Cortex of kidney (tissue), 1 donor: ENCODE measurements at places on chromosomes 7 and 10.

GRCh38 chr10:81367132-81367531 is 507.9 kb upstream of the NRG3 start:
- DNase-seq, result no peak

- no peak for DNase-seq
Observed at GRCh38 chr10:36185097-36185496, 543.0 kb upstream of the FZD8 start.

- no peak for DNase-seq
Observed at GRCh38 chr10:78543749-78544362, 510.2 kb downstream of the RPS24 start.

DNA sequence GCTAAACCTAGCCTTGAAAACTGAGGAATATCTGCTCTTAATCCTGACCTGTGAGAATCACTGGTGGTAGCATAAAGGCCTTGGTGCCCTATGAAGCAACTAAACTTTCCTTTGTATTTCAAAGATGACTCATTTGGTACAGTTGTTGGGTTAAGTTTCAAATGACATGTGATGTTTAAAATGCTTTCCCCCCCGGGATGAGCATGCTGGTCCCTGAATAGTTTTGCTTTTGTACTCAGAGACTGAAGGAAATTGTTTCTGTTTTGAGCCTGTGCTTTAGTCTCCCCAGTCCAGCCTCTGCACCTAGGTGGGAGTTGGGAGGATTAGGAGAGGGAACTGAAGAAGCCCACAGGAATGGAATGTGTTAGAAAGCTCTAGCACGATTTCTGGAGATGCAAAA is 258.9 kb upstream of the NPY start:
- DNase-seq, result no peak

- no peak for DNase-seq
Observed at GRCh38 chr7:1811850-1812508, 141.9 kb downstream of the ELFN1 start.

DNA sequence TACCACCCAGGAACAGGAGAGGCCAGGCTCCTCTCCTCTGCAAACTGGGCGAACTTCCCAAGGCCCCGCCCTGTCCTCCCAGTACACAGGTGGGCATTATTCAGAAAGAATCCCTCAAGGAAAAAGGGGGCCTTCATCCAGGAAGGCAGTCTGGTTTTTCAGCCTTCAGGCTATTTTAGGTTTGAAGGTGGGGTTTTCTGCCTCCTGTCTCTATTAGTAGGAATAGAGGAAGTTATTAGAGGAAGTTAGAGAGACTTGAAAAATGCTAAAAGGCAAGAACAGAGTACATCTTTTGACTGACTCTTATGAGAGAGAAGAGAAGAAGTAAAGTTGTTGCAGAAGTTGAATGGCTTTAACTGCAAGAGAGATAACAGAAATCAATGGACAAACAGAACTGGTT is 250.9 kb upstream of the SORCS1 start:
- DNase-seq, result no peak

GRCh38 chr7:44277851-44278250 is 47.5 kb downstream of the CAMK2B start:
- DNase-seq, result no peak

- DNase-seq, result peak; percentile 37
Observed at GRCh38 chr10:97292097-97292861, at the start of gene ARHGAP19. Gene ARHGAP19 (minus strand): TSS chr10:97292637. CDS start chr10:97292627, 10 bp downstream.

- DNase-seq, result no peak
Observed at GRCh38 chr7:18341756-18342155, 153.8 kb upstream of the HDAC9 start.

DNA sequence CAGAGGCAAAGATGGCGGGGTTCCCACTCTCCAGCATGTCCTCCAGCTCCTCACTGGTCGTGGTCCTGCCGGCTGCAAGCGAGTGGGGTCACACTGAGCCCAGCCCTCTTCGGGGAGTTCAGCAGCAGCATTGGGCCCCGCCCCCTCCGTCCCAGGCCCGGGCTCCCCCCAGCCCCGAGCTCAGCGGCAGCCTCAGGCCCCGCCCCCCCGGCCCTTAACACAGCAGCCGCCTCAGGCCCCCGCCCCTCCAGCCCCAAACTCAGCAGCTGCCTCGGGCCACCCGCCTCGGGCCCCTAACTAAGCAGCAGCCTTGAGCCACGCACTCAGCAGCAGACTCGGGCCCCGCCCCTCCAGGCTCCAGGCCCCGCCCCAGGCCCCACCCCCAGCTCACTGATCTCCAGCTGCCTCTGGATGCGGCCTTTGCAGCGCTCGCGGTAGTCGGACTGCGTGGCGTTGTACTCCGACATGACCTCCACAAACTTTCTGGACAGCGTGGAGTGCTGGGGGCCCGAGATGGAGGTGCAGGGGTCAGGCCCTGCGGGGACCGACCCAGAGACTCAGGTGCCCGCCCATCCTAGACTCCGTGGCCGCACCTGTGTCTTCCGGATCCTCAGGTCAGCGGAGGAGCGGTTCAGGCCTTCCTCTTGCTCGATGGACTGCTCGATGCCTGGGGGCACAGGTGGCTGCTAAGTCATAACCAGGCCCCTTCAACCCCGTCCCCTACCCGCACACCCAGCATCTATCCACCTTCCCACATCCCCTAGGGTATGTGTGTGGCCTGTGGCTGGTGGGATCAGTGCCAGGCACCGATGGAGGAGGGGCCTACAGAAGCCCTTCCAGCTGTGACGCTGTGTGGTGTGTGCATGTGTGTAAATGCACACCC is 15.5 kb downstream of the STX1A start:
- no peak for DNase-seq

GRCh38 chr7:70674571-70675010 is 457.4 kb upstream of the GALNT17 start:
- DNase-seq, result no peak

GRCh38 chr10:92849234-92849525 is 860 bp downstream of the EXOC6 start:
- no peak for DNase-seq

DNA sequence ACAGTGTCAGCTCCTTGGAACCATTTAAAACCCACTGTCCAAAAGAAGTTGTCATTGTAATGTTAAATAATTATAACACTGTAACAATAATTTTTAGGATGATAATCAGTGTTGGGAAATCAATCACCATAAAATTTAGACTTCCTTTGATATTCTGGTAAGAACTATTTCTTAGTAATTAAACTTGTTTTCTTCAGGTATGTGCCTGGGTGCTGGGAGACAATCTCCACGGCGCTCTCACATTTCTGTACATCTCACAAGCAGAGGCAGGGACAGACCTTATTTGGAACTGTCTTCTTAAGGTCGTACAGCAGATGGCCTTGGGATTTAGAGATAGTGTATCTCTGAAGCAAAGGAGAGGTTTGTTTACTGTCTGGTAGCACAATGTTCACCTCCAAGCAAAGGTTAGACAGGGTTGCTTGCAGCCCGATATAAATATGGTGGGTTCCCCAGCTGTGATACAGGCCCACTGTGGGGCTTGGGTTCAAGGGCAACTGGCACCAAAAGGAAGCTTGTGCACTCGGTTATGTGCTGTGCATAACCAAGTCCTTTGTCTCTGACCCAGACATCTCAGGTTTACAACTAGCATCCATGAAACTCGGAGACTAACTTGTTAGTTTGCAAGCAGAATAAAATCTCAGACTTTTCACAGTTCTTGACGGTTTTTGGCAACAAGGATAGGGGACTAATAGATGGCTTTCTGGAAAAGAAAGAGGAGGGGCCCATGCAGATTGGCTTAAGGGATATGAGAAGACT is 125.5 kb downstream of the RNF32 start:
- DNase-seq, result no peak

- DNase-seq, result no peak
Observed at GRCh38 chr7:80088705-80089104, 45.9 kb upstream of the GNAI1 start.

DNA sequence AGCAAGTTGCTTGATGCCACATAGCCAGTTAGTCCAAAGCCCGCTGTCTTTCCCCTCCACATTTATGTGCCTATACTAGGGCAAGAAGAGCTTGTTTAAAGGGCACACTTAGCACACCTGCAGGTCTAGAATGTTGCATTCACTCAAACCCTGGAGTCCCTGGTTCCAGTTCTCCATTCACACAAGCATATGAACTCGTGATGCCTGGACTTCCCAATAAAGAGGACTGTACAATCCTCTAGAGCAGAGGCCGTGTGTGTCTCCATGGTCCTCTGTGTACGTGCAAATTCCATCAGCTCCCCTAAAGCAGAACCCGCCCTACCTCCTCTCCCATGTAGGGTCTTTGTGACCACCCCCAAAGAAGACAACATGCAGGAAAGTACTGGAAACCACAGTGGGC is 3.0 kb upstream of the SH3PXD2A start:
- DNase-seq, result no peak

- no peak for DNase-seq
Observed at GRCh38 chr7:99699946-99700345, 20.1 kb upstream of the CYP3A5 start.

- DNase-seq, result no peak
Observed at GRCh38 chr10:13956826-13957225, 370.1 kb downstream of the PRPF18 start.

GRCh38 chr10:86291616-86292340 is 74.8 kb downstream of the GRID1 start:
- no peak for DNase-seq

GRCh38 chr10:93123766-93124165 is 50.1 kb downstream of the CYP26A1 start:
- no peak for DNase-seq

- DNase-seq, result no peak
Observed at GRCh38 chr7:116574025-116574822, 49.4 kb downstream of the CAV1 start.

GRCh38 chr10:45000138-45000751 is 478 bp upstream of the ZNF22 start:
- DNase-seq, result no peak

DNA sequence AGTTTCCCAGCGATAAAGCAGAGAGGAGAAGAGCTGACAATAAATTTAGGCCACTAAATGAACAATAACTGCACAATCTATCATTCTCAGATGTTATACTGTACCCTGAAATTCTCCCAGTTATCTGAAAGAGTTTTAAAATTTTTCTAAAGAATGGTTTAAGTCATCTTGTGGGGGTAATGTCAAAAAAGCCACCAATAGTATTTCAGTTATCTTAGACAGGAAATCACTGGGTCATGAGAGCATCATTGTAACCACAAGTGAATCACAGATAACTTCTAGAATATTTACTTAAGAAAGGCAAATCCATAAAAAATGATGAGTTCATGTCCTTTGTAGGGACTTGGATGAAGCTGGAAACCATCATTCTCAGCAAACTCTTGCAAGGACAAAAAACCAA is 147.1 kb downstream of the DNAJB9 start:
- DNase-seq, result no peak

- DNase-seq, result no peak
Observed at GRCh38 chr7:9124320-9124719, 690.9 kb downstream of the NXPH1 start.

- DNase-seq, result no peak
Observed at GRCh38 chr10:122083478-122084025, 94.6 kb downstream of the TACC2 start.

DNA sequence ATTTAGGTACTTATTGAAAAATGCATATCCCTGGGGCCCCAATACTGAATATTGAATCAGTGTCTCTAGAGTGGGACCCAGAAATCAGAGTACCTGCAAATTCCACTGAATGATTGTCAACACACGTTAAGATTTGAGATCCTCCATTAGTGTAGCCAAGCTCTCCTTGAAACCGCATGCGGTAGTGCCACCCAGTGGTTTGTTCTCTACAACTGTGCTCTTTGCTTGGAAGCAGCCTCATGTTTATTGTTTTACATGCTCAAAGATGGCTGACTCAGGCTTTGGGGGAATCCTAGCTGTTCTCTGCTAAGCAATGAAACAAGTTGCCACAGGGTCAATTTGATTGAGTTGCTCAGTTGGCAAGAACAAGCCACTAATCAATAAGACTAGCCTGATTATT is 340.2 kb upstream of the CELF2 start:
- DNase-seq, result no peak

- no peak for DNase-seq
Observed at GRCh38 chr10:20256969-20257368, 440.7 kb downstream of the PLXDC2 start.

DNA sequence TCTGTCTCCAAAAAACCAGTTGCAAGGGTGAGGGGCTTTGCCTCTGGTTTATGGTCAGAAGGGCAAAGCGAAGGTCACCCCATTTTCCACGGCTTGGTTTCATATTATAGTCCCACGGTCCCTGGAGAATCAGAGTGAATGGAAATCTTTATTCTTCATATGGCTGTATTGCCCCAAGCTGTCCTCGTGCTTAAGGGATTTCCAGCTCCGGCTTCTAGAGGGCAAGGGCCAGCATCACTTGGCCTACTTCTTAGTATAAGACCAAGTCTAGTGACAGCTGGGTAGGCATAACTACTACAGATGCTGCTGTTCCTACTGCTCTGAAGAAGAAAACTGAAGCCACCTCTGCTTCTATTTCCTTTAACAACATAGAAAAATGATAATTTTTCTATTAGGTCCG is 63.2 kb downstream of the PARP12 start:
- no peak for DNase-seq

DNA sequence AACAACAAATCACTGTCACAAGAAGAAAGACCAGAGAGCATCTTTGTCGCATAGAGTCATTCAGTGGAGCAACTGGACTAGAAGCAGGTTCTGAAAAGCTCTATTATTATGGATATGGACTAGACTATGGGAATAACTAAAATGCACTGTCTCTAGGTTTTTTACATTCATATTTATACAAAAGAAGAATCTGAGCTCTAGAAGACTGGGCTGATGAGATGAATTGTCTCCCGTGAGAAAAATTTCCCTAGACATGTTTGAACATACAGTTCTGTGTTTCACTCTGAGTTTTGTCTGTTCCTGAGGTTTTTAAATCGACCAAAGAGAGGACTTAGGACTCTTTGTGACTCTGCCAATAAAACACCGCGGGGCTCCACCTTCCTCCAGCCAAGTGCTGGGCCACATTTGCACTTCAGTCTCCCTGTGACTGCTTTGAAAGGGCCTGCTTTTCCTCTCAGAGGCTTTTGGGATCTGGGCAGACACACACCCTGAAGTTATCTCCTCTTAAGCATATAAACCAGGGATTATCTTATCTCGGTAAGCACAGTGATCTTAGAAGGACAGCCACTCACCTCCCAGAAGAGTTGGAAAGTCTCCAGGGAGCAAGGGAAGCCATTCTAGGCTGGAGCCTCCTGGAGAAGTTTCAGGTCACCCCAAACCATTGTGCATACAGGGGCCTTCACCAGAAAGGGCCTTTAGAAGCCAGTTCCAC is 101.0 kb upstream of the JCAD start:
- no peak for DNase-seq

GRCh38 chr7:51311166-51311565 is 5.4 kb downstream of the COBL start:
- DNase-seq, result no peak

- no peak for DNase-seq
Observed at GRCh38 chr10:104250371-104250770, 4.3 kb upstream of the GSTO1 start.

GRCh38 chr7:66604198-66604597 is 24.5 kb upstream of the KCTD7 start:
- DNase-seq, result no peak
